ENCODE measurements at places on chromosomes 7 and 10. TPM values are rescaled to one million over a fixed set of nuclear protein-coding genes. Genes with fewer than 3 reads are reported as not detected.

GRCh38 chr7:76260171-76260703, 42.2 kb upstream of the HSPB1 start:
- DNase-seq, result no peak

SHTN1 gene
- polyA plus RNA-seq, result 25.2 TPM

- no peak for DNase-seq
These were observed 1005.8 kb upstream of the C7orf33 start for GRCh38 chr7:147584771-147585193.

DNA sequence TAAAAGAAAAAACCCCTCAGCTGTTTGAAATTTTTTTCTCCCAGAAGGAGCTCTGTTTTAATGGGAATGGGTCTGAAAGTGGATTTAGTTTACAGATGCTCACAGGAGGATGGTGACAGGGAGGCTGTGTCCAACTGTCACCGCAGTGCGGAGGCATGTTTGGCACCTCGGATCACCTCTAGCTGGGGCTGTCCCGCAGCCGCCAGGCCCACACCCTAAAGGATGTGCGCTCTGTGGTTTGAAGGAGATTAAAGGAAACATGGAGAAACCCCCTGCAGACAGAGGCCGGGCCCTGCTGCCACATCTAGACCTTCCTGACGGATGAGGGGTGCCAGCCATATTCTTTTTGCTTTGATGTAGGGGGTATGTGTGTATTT, 160.6 kb downstream of the DNAJB6 start:
- no peak for DNase-seq

RTKN2 gene
- polyA plus RNA-seq, result 10.0 TPM

- no peak for DNase-seq
These were observed 110.4 kb downstream of the OSBPL3 start for GRCh38 chr7:24869572-24869971.

DNA sequence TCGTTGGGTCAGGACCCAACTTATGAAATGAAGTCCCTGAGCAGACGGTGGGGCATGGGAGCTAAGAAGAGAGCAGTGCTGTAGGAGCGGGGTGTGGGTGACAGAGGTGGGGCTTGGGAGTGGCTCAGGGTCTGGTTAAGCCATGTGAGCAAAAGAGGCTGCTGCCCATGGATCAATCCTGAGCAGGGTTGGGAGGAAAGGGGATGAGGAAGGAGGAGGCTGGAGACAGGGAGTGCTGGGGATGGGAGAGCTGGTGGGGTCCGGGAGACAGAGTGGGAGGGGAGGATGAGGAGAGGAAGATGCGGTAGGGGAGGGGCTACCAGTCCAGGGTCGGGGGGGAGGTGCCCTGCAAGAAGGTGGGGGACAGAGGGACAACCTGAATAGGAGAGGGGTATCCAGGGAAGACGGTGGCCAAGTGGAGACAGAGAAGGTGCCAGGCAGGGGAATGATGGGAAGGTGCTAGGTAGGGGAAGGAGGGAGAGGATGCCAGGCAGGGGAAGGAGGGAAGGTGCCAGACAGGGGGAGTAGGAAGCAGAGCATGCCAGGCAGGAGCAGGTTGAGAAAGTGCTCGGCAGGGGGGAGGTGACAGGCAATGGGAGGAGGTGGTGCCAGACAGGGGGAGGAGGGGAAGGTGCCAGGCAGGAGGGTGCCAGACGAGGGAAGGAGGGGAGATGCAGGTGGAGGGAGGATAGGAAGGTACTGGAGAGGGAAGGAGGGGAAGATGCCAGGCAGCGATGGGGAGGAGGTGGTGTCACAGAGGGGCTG, 27.5 kb upstream of the SMARCD3 start:
- DNase-seq, result no peak

ZNF488 gene
- 5.4 TPM for polyA plus RNA-seq

Data from right renal pelvis (tissue), 4 donors.